ENCODE measurements at places on chromosomes 12 and 14. TPM values are rescaled to one million over a fixed set of nuclear protein-coding genes. Genes with fewer than 3 reads are reported as not detected.

DNA sequence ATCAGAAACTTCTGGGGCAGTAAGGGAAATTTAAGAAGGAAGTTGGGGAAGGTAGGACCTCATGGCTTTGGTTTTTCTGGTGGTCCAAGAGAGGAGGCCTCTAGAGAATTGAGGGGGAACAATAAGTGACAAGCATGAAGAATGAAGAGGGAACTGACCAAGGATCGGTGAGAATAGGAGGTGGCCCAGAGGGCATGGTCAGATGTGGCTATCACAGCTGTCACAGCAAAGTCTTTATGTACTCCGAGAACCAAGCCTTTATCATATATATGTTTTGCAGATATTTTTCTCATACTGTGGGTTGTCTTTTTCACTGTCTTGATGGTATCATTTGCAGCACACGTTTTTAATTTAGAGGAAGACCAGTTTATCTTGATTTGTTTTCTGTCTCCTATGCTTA is 64.3 kb downstream of the PPP2R5C start:
- H3K4me1 ChIP-seq: no peaks in the 10 kb centered on the region
- H3K36me3 ChIP-seq: no peaks in the 10 kb centered on the region
- H3K27ac ChIP-seq: no peak overlapping the region
- no peak for DNase-seq
- no peak overlapping the region for H3K4me3 ChIP-seq
- no peaks in the 10 kb centered on the region for H3K27me3 ChIP-seq

GRCh38 chr12:98406378-98406777 is 109.0 kb upstream of the TMPO start:
- H3K4me3 ChIP-seq: no peak overlapping the region
- H3K27me3 ChIP-seq: no peaks in the 10 kb centered on the region
- H3K36me3 ChIP-seq: no peaks in the 10 kb centered on the region
- DNase-seq: no peak
- no peak overlapping the region for H3K27ac ChIP-seq
- no peaks in the 10 kb centered on the region for H3K4me1 ChIP-seq

GRCh38 chr12:96882862-96883261 is 24.2 kb upstream of the NEDD1 start:
- H3K36me3 ChIP-seq: no peaks in the 10 kb centered on the region
- H3K4me1 ChIP-seq: peaks cover 40% of the 10 kb centered on the region
- no peak overlapping the region for H3K4me3 ChIP-seq
- peak; percentile 90 for DNase-seq

TRPV4 gene
- 0.75 TPM for total RNA-seq

NGB gene
- total RNA-seq: not detected

All from astrocyte (in vitro differentiated cells and primary cell).